Activated CD8-positive, alpha-beta T cell treated with anti-CD3 and anti-CD28 coated beads for 36 hours (primary cell): ENCODE measurements at places on chromosomes 7 and 10. TPM values are rescaled to one million over a fixed set of nuclear protein-coding genes. Genes with fewer than 3 reads are reported as not detected.
A peak's percentile ranks its signal among the peaks of the same experiment; 100 is the strongest.

The CLDN15 gene
- total RNA-seq = 15.8 TPM

GRCh38 chr7:3282457-3282856 is 18.6 kb upstream of the SDK1 start:
- H3K27ac ChIP-seq = no peak overlapping the region
- peaks cover 3% of the 10 kb centered on the region for H3K4me1 ChIP-seq
- no peak overlapping the region for H3K4me3 ChIP-seq
- DNase-seq = no peak
- no peaks in the 10 kb centered on the region for H3K36me3 ChIP-seq

DNA sequence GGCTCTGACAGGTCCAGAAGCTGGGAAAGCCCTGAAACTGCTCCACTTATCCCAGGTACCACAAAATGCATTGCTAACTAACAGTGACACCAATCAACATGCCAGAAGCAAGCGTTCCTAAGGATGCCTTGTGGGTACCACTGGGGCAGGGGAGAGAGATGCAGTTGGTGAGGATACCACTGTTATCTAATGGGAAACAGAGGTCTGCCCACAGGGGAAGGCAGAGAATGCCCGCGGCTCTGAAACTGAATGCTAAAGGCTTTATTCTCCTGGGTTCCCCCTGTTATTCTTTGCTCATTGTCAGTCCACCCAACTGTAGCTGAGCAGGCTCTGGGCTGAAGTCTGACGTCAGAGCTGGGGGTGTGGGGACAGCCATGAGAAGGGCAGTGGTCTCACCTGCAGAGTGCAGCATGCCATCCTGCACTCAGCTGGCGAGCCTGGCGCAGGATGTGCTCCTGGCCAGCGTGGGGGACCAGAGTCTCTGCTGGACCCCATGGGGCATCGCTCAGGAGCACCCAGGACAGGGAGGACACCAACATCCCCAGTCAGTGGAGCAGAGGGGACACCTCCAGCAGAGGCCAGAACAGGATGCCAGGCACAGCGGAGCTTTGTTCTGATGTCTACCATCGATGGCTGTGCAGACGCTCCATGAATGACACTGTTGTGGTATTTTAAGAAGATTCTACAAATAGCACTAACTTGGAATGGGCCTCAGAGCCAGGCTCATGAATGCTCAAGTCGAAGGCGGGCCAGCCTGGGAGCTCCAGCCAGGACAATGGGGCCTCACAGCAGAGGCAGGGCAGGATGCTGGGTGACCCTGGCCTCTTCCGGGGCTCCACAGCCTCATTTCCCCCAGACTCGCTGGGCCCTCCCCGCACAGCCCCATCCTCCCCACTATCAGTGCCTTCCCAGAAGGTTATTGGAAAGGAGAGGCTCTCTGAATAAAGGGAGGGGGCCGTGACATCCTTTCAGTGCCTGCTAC is 95.8 kb downstream of the ARHGAP22 start:
- H3K27ac ChIP-seq = no peak overlapping the region
- H3K36me3 ChIP-seq = no peaks in the 10 kb centered on the region
- DNase-seq = no peak
- no peak overlapping the region for H3K4me3 ChIP-seq

DNA sequence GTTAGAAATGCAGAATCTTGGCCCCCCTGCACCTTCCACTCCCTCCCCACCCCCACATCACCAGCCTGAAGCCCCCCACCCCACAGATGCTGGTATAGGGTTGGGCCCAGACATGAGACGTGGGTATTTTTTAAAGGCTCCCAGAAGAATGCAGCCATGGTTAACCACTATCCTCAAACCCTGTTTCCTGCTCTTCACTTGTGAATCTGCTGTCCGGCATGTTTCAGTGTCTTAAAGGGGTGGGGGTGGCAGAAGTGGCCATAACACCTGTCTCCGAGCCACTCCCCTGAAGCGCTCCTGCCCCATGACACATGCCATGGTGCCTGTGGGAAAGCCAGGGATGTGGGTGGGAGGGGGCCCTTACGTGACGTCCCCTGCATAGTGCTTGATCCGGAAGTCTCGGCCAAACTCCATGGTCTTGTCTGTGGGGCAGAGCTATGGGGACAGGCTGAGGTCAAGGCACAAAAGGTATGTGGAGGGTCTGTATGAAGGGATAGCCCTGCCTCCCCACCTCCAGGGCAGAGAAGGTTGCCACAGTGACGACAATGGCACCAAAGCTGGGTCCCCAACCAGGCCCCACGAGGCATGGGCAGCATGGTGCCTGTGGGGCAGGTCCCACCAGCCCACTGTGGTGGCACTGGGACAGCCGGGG is 9.6 kb downstream of the MYO1G start:
- peaks cover 13% of the 10 kb centered on the region for H3K4me1 ChIP-seq
- H3K36me3 ChIP-seq = peaks cover 86% of the 10 kb centered on the region
- H3K27ac ChIP-seq = no peak overlapping the region
- no peaks in the 10 kb centered on the region for H3K27me3 ChIP-seq
- no peak overlapping the region for H3K4me3 ChIP-seq

The RAMP3 gene
- not detected for total RNA-seq

The RGR gene
- not detected for total RNA-seq

- no peak overlapping the region for H3K4me3 ChIP-seq
- peaks cover 9% of the 10 kb centered on the region for H3K27me3 ChIP-seq
- H3K4me1 ChIP-seq = peaks cover 12% of the 10 kb centered on the region
- peak; percentile 40 for DNase-seq
Observed at GRCh38 chr10:29804025-29804852, 169.5 kb upstream of the SVIL start.

The HOXA1 gene
- total RNA-seq = 0.25 TPM
